ENCODE measurements at places on chromosomes 12 and 14.

GRCh38 chr12:113655919-113656318 lies 184.2 kb upstream of the LHX5 start:
- DNase-seq, result no peak

- DNase-seq, result no peak
Observed at GRCh38 chr14:33241331-33241730, 302.7 kb downstream of the NPAS3 start.

GRCh38 chr12:6450091-6450868 lies 1.6 kb upstream of the TAPBPL start:
- DNase-seq, result no peak

- no peak for DNase-seq
Observed at GRCh38 chr12:31507966-31508365, 83.0 kb downstream of the DENND5B start.

GRCh38 chr14:61098721-61099120 lies 117.7 kb downstream of the SLC38A6 start:
- no peak for DNase-seq

DNA sequence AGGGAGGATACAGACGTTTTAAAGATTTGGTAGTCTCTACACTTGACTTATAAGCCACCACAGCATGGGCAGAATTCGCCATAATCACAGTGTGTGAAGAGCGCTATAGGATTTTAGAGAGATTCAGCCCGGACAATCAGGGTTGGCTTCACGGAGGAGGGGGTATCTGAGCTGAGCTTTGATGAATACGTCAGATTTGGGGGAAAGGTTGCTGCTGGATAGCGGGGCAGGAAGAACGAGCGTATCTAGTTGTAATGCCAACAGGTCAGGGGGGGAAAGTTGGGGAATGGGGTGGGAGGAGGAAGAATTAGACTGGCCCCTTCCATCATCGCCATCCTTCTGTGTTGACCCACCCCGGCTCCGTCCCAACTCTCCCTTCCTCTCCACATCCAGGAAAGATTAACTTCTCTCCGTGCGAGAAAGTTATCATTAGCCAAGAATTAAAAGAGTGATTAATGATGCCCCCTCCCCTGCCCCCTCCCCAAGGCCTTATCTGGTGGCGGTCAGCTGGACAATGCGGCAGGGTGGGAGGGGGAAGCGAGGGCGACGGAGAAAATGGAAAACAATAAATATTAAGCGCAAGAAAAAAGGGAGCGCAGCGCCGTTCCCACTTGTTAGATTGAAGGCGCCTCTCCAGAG lies 13.5 kb upstream of the GPATCH2L start:
- no peak for DNase-seq

DNA sequence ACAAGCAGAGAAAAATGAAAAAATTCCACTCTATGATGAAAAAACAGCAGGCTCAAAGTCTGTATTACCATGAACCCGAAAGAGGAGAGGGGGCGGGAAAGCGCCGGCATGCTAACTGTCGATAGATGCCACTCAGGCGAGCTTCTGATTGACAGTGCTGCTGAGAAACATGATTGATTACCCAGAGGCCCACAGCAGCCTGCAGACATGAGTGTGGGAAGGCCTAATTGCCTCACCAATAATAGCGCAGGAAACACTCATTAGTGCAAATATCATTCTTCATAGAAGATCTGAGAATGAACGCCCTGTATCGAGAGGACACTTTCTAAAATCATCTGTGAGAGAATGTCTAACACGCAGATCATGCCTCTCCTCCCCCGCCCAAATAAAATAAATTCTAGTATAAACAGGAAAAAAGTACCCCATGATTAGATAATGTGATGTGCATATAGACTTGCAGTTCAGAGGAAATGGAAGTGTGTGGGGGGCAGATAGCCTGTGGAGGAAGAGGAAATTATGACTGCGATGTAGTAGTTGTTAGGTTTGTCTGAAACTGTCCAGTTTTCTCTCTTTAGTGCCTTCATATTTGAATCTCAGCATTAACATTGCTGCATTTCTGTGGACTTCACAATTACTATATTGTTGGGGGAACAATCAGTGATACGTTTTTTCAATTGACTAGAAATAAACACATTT lies 15.6 kb downstream of the TPH2 start:
- DNase-seq, result no peak

DNA sequence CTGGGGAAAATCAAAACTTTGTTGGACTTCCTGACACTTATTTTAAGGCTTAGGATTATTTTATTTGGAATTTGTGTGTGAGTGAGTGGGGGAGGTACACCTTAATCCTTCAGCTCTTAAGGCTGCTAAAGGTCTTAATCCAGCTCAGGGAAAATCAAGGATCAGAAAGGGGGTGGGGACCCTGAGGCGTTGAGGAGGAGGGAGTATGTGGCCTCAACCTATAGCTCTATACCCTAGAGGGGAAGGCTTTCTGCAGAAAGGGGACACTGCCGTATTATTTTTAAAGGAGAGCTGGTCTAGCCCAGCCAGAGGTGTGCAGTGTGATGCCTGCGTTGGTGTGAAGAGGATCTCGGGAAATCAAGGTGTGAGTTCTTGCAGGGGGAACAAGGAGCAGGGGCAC lies 20.0 kb downstream of the IRF2BPL start:
- no peak for DNase-seq

DNA sequence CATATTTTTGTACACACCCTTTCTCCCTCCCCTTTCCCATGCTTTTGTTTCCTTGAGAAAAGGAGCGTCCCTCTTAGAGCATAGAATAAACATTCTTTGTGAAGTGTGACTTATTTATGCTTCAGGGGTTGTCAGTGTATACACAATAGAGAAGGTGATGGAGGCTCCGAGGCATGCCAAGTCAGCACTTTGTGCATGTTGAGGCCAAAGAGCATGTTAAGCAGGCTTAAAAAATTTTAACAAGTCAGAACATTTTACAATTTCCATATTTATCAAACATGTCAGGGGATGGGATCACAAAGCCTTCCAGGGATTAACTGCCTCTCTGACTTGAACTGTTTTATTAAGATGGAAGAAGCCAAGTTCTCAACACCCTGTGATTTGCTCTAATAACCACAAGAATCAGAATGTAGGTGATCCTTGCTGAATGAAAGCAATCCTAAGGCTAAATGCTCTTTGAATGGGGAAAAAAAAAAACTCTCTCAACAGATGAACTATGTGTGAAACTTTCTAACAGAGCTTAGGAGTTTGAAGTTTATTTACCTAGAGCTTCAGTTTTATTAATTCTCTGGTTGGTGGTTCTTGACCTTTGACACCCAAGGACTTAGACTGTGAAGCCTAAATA lies 223.1 kb downstream of the RAD51B start:
- DNase-seq, result no peak

- DNase-seq, result no peak
Observed at GRCh38 chr12:3145033-3145432, 67.9 kb downstream of the TSPAN9 start.

DNA sequence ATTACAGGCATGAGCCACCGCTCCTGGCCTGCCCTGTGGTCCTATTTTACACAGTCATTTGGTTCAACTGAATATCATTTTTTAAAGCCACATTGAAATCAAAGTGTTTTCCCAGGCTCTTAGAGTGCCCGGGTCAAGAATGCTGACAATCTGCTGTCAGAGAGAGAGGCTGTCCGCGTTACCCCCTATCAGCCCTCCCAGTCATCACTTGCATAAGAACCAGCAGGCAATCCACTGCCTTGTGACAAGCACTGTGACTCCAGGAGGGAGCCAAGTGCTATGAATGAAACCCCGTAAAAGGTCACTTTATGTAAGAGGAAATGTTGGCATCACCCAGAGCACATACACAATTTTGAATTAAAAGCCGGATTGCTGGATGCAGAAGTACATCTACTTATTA lies 13.5 kb downstream of the PHLDA1 start:
- DNase-seq, result no peak

DNA sequence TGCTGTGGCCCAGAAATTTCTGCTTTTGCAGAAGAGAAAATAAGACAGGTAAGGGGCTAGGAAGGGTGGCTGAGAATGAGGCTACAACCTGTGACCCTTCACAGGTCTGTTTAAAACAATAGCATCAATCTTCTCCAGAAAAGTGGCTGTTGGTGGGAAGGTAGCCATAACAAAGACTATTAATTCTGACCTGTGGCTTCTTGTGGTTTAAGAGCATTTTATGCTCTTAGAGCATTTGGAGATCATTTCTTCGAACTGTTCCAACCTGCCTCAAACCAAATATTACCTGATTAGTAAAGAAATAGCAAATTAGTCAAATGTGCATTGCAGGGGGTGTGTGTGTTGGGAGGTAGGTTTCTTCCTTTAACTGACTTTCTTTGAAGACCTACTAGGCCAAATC lies 15.2 kb upstream of the TCP11L2 start:
- no peak for DNase-seq

DNA sequence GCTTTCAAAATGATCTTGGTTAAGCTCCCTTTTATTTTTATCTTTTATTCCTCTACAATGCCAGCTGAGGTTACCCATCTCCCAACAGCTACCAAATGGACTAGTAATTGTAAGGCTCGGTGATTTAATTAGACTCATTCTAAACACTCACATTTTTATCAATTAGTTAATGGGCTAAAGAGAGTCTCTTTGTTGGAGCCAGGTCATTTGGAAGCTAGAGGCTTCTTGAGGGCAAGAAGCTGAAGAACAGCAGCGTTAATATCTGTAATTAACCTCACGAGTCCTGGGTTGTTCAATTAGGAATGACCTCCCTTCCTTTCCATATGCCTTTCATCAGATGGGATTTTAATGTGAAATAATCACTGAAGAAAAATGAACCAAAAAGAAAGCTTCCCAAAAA lies 56.9 kb downstream of the OTX2 start:
- no peak for DNase-seq

DNA sequence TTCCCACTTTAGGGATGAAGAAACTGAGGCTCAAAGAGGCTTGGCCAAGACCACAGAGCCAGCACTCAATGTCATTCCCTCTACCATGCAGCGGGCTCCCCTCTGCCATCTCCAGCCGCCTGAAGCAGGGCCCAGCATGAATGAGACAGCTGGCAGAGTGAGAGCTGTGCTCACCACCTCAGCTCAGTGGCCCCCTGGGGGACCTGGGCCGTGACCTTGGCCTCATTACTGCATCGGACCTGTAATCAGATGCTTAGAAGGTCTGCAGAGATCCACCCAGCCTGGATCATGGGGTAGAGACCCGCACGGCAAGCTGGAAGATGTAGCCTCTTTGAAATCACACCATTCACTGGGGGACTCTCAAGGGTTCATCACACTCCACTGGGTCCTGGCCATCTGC lies 22.7 kb upstream of the CORO1C start:
- DNase-seq, result no peak

DNA sequence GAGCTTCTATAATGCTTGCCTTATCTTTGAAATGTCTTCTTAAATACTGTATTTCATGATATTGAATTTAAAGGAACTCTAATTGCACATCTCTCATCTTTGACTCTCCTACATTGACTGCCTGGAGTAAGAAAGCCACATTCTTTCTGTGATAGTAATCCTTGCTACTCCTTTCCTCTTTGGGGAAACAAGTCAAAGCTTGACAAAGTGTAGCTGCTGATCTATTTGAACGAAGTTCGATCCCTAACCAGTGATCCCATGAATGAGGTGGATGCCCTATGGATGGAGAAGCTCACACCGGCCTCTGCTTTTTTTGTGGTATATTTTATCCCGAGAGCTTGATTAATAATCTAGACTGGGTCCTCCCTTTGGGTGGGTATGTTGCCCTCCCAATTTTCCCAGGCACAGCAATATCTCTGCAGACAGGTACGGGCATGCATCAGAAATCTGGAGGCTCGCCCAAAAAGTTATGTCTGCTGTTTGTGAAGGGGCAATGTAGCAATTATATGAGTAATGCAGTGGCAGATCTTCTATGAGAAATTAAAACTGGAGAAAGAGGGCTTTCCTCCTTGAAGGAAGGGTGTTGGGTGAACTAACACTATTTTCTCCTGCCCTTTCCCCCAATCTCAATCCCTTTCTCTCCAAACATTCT lies 163.0 kb upstream of the FRMD6 start:
- DNase-seq, result peak; percentile 38

- no peak for DNase-seq
Observed at GRCh38 chr14:82689948-82690347, 1156.3 kb upstream of the SEL1L start.

GRCh38 chr12:14824012-14824634 lies 10.1 kb upstream of the SMCO3 start:
- no peak for DNase-seq

- no peak for DNase-seq
Observed at GRCh38 chr12:45286621-45287020, 70.7 kb downstream of the ANO6 start.
